ENCODE measurements at places on chromosomes 3 and 15. TPM values are rescaled to one million over a fixed set of nuclear protein-coding genes. Genes with fewer than 3 reads are reported as not detected.
A peak's percentile ranks its signal among the peaks of the same experiment; 100 is the strongest.

- peaks cover 48% of the 10 kb centered on the region for H3K36me3 ChIP-seq
- H3K4me3 ChIP-seq = no peak overlapping the region
- no peaks in the 10 kb centered on the region for H3K27me3 ChIP-seq
- H3K4me1 ChIP-seq = peaks cover 47% of the 10 kb centered on the region
These were observed 78.4 kb downstream of the RFX7 start for GRCh38 chr15:56165234-56165633.

DNA sequence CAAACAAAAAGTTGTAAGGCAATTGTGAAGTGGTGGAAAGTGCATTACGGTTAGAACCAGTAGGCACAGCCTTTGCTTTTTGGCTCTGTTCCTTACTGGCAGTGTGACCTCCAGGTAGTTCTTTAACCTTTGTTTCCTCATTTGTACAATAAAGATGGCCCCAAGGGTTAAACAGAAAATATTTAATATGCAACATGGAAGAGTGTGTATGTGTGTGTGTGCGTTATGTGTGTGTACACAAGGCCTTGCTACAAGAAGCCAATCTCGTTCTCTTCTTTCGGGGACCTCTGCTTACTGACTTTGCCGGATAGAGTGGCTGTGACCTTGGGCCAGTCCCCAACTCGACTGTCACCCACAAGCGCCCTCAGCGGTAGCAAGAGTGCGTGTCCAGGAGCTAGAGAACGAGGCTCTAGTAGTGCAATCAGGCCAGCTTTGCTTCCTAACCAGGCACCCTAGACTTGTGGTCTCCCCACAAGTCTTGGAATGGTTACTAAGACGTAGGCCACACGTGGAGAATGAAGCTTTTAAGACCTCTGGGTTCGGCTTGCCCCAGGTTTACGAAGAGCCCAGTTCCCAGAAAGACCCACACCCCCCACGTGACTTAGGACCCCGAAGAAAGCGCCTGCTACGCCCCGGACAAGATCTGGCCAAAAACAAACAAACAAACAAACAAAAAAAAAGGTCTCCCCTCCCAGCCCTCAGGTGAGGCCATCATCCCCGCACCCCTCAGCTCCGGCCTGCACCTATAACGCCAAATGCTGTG is 593 bp downstream of the CIAO2A start:
- H3K36me3 ChIP-seq = peaks cover 38% of the 10 kb centered on the region
- H3K4me3 ChIP-seq = peak overlapping the region; percentile 94
- peak; percentile 40 for DNase-seq
- H3K27me3 ChIP-seq = no peaks in the 10 kb centered on the region

GRCh38 chr3:144055604-144056003 is 84.0 kb downstream of the DIPK2A start:
- no peak overlapping the region for H3K27ac ChIP-seq
- H3K27me3 ChIP-seq = peaks cover 3% of the 10 kb centered on the region
- no peaks in the 10 kb centered on the region for H3K36me3 ChIP-seq
- H3K4me1 ChIP-seq = no peaks in the 10 kb centered on the region
- DNase-seq = no peak

The SEMA6D gene
- total RNA-seq = not detected

The GOLGA6L9 gene
- total RNA-seq = 1.7 TPM

All from activated T-helper 2 cell treated with anti-CD3 and anti-CD28 coated beads, Interferon-gamma antibody, Interleukin-2, Interleukin-4, amounts not matched to agents 10 μg/mL and 5 μg/mL and 100 μg/mL, durations not matched to agents 14 hours and 24 hours and 36 hours (primary cell).